Stimulated activated CD8-positive, alpha-beta memory T cell treated with anti-CD3 and anti-CD28 coated beads, Interleukin-4, amount 100 ng/mL, for 4 hours (primary cell): ENCODE measurements at places on chromosomes 5 and 9.

DNA sequence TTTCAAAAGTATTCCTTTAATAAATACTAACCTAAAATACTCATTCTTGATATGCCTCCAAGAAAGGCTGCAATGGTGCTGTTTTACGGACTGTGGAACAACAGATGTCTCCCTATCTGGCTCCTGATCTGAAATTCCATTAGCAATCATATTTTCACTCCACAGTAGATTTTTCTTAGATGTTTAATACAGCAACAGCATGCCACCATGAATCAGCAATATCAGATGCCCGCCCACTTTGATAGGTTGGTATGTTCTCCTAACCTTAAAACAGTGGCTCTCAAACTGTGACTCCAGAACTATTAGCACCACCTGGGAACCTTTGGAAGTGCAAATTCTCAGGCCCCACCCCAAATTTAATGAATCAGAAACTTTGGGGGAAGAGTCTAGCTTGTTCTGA, 110.2 kb downstream of the MLLT3 start:
- DNase-seq: no peak

DNA sequence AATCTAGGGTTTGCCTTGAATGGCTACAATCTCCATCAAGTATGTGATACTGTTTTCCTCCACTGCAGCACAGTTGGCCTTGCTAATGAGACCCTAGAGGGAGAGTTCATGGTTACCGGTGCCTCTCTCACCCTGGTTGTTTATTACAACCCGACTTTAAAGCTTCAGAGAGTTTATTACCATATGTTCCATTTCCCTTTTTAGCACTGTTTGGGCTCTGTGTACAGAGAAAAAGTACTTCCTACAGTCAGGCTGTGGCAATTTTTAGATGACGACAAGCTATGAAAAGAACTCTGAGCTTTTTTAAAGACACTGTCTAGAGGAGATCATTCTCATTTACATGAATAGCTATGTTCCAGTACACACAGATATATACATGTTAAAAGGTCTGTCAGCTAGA, 48.8 kb upstream of the PLCXD3 start:
- DNase-seq: no peak

DNA sequence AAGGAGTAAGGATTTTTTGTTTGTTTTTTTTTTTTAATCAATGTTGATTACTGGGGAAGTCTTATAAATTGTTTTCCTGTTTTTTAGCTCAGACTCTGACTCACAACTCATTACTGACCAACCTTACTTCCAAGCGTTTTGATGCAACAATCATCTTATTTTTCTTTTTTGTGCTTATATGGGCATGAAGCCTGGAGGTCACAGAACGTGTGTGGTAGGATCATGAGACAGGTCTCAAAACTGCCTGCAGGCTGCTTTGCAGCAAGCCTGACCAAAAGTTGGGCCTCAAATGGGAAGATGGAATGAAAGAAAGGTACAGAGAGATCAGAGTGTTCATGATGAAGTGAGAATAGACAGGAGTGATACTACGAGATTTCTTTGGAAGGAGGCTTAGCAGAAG, 38.5 kb downstream of the SNCAIP start:
- DNase-seq: no peak

- no peak for DNase-seq
Measured at GRCh38 chr5:67089200-67089725, 107.3 kb downstream of the CD180 start.

GRCh38 chr5:93677359-93677891, 64.0 kb downstream of the POU5F2 start:
- DNase-seq: no peak

GRCh38 chr9:30970812-30971211, 1413.6 kb upstream of the ACO1 start:
- DNase-seq: no peak

DNA sequence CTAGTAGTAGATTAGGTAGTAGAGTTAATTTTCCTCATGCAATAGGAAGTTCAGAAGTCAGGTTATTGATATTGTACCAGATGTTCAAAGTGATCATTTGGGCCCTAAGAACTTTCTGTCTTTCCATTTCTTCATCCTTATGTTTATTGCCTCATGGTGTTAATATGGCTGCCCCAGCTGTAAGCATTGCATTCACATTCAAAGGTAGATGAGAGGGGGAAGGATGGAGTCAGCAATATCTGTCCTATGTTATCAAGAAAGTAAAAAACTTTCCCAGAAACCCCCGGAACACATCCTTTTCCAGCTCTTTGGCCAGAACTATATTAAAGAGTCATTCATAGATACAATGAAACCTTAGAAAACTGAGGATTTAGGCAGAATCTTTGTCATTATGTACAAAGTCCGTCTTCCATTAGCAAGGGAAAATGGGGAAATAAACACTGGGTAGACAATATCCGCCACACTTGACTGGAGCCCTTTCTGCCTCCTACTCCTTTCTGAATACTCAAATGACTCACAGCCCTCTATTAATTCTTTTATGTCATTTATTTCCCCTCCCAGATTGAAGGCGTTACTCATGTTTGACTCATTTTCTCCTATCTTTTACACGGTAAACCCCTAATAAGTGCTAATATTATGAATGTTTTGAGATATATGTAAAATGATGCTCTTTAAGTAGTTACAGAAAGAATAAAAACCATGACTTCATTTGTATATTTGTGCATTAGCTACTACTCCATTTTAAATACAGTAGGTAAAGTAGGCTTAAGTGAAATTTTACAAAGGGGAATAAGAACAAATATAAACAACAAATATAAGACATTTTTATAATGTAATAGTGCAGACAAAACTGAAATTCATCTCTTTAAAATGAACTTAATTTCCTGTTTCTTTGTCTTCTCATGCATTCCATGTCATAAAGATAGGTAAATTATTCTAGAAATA, 127.6 kb downstream of the SLF1 start:
- DNase-seq: no peak

DNA sequence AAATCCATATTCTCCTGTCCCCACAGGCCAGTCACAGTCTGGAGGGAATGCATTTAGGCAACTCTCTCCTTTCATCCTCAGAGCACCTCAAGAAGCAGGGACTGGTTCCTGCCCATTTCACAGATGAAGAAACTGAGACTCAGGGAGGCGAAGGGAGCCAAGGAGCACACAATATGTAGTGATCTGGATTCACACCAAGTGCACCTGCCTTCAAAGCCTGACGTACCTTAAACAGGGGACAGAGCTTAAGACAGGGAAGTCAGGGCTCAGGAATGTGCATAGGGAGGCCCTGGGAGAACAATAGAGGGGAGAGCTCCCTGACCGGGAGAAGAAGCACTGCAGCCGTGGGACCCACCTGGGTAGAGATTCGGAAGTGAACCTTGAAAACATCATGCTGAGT, 83.0 kb downstream of the GABBR2 start:
- DNase-seq: no peak

DNA sequence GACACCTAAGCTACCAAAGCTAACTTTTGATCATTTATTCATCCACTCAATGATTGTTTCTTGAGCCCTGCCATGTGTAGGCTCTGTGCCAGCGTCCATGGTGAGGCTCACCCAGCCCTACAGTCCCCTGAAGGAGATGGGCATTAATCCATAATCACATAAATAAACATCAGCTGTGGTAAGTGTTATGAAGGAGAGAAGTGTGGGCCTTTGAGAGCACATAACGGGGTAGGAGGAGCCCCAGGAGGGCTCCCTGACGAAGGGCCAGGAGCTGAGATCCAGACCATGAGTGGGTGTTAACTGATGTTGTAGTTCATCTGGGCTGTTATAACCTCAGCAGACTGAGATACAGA, 53.9 kb upstream of the AFAP1L1 start:
- no peak for DNase-seq

GRCh38 chr9:77561331-77562018, 86.6 kb downstream of the GNA14 start:
- DNase-seq: no peak

- DNase-seq: no peak
Measured at GRCh38 chr5:166165596-166165995, 2125.8 kb upstream of the WWC1 start.
